ENCODE measurements at places on chromosomes 2 and 18. TPM values are rescaled to one million over a fixed set of nuclear protein-coding genes. Genes with fewer than 3 reads are reported as not detected.

The DLGAP1 gene
- total RNA-seq: not detected

The GREB1L gene
- 75.4 TPM for total RNA-seq

GRCh38 chr2:182319556-182320505, 107.0 kb downstream of the PDE1A start:
- no peaks in the 10 kb centered on the region for H3K36me3 ChIP-seq
- no peaks in the 10 kb centered on the region for H3K27me3 ChIP-seq
- no peak for DNase-seq
- no peak overlapping the region for H3K4me3 ChIP-seq

DNA sequence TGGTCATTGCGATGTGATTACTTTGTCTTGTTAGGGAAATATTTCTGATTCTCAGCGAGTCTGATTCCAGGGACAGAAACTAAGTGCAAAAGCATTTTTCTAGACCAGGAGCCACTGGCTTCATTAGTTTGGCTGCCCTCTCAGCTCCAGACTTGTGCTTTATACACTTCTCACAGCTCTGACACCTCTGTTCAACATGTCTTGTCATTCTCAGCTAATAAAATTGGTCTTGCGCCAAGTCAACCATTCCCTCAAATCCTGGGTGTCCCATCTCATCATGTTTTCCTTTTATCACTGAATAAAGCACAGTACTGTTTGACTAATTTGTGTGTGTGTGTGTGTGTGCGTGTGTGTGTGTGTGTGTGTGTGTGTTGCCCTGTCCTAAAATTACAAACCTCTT, 215.5 kb upstream of the EPHA4 start:
- no peak for DNase-seq
- H3K27me3 ChIP-seq: no peaks in the 10 kb centered on the region
- H3K4me1 ChIP-seq: peaks cover 9% of the 10 kb centered on the region
- H3K27ac ChIP-seq: no peak overlapping the region

- no peaks in the 10 kb centered on the region for H3K27me3 ChIP-seq
- no peaks in the 10 kb centered on the region for H3K4me1 ChIP-seq
- H3K36me3 ChIP-seq: no peaks in the 10 kb centered on the region
- DNase-seq: no peak
- no peak overlapping the region for H3K27ac ChIP-seq
Observed at GRCh38 chr2:196383799-196384198, 212.4 kb upstream of the STK17B start.

DNA sequence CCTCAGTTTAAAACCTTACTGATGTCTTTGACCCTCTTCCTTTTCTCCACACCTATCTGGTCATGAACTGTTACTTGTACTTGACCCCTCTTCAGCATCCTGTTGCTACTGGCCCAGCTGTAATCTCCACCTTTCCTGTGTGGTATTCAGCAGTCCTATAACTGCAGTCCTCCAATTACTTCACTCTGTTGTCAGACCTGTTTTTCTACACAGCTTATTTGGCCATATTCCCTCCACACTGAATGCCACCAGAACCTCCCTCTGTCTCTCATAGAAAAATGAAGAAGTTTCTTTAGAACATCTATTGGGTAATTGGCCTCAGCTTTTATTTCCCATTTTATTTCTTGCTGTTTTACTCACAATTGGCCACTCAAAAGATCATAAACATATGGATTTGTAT, 155.4 kb downstream of the ASXL3 start:
- H3K4me1 ChIP-seq: no peaks in the 10 kb centered on the region
- no peak overlapping the region for H3K4me3 ChIP-seq
- DNase-seq: no peak
- H3K36me3 ChIP-seq: no peaks in the 10 kb centered on the region
- H3K27ac ChIP-seq: no peak overlapping the region
- no peaks in the 10 kb centered on the region for H3K27me3 ChIP-seq

GRCh38 chr18:12369211-12369610, 7.8 kb downstream of the AFG3L2 start:
- H3K27ac ChIP-seq: no peak overlapping the region
- peaks cover 3% of the 10 kb centered on the region for H3K36me3 ChIP-seq
- DNase-seq: no peak
- no peak overlapping the region for H3K4me3 ChIP-seq

DNA sequence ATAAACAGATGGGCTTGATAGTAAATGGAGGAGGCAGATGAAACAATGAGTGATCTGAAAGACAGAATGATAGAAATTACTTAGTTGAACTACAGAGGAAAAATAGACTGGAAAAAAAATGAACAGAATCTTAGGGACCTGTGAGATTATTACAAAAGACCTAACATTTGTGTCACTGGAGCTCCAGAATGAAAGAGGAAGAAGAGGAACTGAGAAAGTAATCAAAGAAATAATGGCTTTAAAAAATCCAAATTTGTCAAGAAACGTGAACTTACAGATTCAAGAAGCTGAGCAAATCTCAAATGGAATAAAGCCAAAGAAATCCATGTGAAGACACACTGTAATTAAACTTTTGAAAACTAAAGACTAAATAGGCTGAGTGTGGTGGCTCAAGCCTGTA, 28.3 kb downstream of the EVA1A start:
- no peaks in the 10 kb centered on the region for H3K36me3 ChIP-seq
- no peak for DNase-seq
- no peak overlapping the region for H3K4me3 ChIP-seq

DNA sequence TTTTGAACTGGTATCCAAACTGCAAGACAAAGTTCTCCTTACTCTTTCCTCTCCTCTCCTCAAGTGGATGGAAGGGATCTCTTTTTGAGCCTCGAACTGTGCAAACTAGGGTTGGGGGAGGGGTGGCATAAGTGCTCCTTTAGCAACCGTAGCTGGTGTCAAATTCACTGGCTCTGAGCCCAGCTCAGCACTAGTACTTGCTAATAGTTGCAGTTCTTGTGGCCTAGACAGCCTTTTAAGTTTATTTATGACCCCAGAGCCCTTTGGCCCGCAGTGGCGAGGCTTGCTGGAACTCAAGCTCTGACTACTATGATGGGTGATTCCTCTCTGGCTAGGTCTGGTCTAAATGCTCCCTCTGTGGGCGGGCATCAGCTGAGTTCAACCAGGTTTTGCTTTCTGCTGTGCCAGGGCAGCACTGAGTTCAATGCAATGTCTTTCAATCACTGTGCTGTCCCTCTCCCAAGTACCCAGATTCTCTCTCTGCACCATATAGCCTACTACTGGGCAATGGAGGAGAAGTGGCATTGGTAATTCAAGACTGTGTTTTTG, 528.4 kb upstream of the SYT4 start:
- H3K4me3 ChIP-seq: no peak overlapping the region
- no peak overlapping the region for H3K27ac ChIP-seq
- no peaks in the 10 kb centered on the region for H3K4me1 ChIP-seq
- H3K27me3 ChIP-seq: no peaks in the 10 kb centered on the region
- H3K36me3 ChIP-seq: no peaks in the 10 kb centered on the region

DNA sequence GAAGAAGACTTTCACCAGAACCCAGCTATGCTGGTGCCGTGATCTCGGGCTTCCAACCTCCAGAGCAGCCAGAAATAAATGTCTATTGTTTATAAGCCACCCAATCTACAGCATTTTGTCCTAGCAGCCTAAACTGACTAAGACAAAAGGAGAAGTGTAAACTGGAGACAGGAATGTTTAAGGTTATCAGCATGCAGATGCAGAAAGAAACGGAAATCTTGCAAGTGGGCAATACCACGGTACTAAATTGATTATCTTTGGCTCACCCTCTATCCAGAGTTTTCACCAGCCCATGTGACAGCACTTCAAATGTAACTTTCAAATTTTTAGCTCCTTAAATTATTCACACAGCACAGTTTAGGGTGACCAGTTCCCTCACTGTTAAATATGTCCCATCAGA, 5.7 kb upstream of the CAPN14 start:
- no peaks in the 10 kb centered on the region for H3K36me3 ChIP-seq
- DNase-seq: no peak
- no peaks in the 10 kb centered on the region for H3K4me1 ChIP-seq
- no peaks in the 10 kb centered on the region for H3K27me3 ChIP-seq
- H3K4me3 ChIP-seq: no peak overlapping the region

DNA sequence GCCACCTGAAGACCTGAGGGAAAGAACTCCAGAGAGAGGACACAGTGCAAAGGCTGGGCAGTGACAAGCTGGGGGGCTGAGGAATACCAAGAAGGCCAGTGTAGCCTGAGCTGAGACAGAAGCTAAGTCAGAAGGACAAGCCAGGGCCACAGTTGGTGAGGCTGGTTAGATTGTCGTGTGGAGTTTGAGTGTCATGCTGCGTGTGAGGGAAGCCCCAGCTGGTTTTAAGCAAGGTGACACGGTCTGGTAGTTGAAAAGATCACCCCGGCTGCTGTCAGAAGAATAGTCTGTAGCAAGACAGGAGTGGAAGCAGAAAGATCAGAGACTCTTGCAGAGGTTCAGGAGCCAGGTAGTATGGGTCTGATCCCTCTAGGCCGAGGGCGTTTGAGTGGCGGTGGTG, 50.6 kb upstream of the RMDN2 start:
- no peak for DNase-seq
- H3K36me3 ChIP-seq: no peaks in the 10 kb centered on the region
- H3K4me3 ChIP-seq: no peak overlapping the region
- H3K27me3 ChIP-seq: no peaks in the 10 kb centered on the region

DNA sequence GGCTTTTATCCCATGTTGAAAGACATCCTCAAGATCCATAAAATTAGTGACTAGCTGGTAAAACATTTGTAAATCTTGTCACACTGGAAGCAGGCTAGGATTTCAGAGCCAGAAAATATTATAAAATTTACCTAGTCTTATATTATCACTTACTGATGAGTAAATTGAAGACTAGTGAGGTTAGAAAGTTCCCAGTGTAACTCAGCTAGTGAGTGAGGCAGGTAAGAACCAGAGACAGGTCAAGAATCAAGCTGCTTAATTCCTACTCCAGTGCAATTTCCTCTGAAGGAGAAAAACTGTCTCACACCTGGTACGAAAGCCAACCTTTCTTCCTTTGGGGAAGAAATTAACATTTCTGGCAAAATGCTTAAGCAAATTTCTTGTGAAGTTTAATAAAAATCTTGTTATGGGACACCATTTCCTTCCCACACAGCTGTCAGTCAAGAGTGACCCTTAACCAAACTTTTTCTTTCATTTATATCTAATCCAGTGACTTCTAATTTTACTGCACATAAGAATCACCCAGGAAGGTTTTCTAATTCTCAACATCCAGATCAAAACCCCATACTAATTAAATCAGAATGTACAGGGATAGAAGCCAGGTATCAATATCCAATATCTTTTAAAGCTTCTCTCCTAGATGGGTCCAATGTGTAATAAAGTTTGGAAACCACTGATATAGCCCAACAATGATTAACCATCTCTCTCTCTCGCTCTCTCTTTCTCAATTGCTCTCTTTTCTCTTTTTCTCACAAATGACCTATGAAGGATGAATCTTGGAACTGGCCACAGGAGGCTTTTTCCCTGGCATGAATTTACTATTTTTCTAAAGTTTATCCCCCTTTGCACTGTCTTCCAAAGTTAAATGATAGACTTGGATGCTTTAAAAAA, 264.3 kb upstream of the SLC39A10 start:
- H3K27me3 ChIP-seq: no peaks in the 10 kb centered on the region
- DNase-seq: no peak
- no peak overlapping the region for H3K4me3 ChIP-seq
- H3K27ac ChIP-seq: no peak overlapping the region
- H3K4me1 ChIP-seq: no peaks in the 10 kb centered on the region
- no peaks in the 10 kb centered on the region for H3K36me3 ChIP-seq

DNA sequence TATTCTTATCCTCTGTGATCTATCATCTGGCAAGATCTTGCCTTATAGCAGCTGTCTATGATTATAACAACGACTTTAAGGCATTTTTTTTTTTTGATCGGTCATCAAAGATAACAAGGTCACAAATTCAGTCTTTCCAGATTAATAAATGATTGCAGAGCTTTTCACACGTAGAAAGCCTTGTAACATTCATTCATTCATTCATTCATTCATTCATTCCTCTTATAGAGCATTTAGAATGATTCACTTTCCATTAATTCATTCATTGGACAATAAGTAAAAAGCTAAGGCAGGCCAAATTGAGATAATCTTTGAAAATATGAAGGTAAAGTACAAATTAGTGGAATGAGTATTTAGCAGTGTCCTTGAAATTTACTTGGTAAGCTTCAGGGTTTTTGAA, 223.7 kb downstream of the NUP35 start:
- H3K27me3 ChIP-seq: no peaks in the 10 kb centered on the region
- H3K4me1 ChIP-seq: no peaks in the 10 kb centered on the region
- no peaks in the 10 kb centered on the region for H3K36me3 ChIP-seq
- H3K27ac ChIP-seq: no peak overlapping the region
- DNase-seq: no peak

DNA sequence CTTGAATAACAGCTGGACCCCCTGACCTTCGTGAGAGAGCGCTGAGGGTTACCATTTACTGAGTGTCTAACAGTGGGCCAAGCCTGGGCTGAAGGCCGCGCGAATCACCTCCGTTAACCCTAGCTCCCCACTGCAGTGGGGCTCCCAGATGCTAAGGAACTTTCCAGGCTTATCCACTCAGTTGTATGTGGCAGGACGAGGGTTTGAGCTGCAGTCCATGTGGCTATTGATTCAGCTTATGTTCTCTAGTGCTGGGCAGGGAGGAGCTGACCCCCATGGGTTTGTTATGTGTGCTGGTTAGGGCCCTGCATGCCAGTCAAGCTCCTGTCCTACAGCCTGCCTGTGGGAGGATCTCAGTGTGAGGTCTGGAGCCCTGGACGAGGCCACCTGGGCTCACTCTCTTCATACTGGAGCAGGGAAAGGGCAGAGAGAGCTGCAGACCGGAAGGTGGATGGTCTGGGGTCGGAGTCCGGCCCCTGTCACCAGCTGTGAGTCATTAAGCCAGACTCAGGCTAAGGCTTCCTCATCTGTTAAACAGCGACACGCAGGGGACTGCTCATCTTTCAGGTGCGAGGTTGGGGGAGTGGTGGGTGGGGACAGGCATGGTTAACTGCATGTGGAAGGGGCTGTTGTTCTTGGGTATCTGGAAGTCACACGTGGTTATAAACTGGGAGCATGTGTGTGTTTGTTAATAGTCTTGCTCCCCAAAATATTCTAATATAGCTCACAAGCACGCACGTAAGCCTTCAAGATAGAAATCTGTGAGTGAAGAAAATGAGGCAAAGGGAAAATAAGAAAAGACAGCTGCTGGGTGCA, 6.6 kb downstream of the PSD4 start:
- peak overlapping the region; percentile 66 for H3K27ac ChIP-seq
- H3K4me3 ChIP-seq: no peak overlapping the region

- H3K4me3 ChIP-seq: no peak overlapping the region
- no peaks in the 10 kb centered on the region for H3K36me3 ChIP-seq
- no peak overlapping the region for H3K27ac ChIP-seq
- no peaks in the 10 kb centered on the region for H3K4me1 ChIP-seq
- no peaks in the 10 kb centered on the region for H3K27me3 ChIP-seq
- no peak for DNase-seq
Observed at GRCh38 chr2:99851811-99852210, 290.6 kb downstream of the AFF3 start.

GRCh38 chr2:168165985-168166901, 81.2 kb downstream of the STK39 start:
- no peaks in the 10 kb centered on the region for H3K4me1 ChIP-seq
- H3K27ac ChIP-seq: no peak overlapping the region
- DNase-seq: no peak
- no peaks in the 10 kb centered on the region for H3K27me3 ChIP-seq
- H3K4me3 ChIP-seq: no peak overlapping the region
- no peaks in the 10 kb centered on the region for H3K36me3 ChIP-seq

GRCh38 chr18:46458472-46458871, 198.5 kb downstream of the LOXHD1 start:
- no peak overlapping the region for H3K27ac ChIP-seq
- H3K4me3 ChIP-seq: no peak overlapping the region
- no peaks in the 10 kb centered on the region for H3K4me1 ChIP-seq
